ENCODE measurements at places on chromosomes 11 and 22.

DNA sequence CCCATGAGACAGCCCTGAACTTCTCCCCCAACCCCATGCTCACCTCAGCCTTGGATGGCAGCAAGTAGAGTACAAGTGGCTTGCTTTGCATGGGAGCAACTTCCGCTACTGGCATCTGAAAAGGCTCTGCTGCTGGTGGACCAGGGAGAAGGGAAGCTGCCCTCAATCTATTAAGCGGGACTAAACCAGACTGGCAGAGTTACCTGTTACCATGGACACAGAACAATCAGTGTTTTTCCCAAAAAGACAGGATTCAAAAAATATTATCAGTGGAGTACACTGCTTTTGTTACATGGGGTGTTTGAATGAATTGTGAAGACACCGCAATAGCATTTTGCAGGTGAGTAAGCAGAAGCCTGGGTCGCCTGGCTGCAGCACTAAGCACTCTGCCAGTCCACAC, 631.4 kb upstream of the B3GAT1 start:
- no peak for DNase-seq

GRCh38 chr11:85758026-85758425, 52.9 kb downstream of the SYTL2 start:
- DNase-seq: no peak

GRCh38 chr11:102837646-102838045, 5.8 kb downstream of the MMP3 start:
- DNase-seq: no peak

GRCh38 chr11:113831314-113831713, 44.1 kb downstream of the USP28 start:
- DNase-seq: no peak

DNA sequence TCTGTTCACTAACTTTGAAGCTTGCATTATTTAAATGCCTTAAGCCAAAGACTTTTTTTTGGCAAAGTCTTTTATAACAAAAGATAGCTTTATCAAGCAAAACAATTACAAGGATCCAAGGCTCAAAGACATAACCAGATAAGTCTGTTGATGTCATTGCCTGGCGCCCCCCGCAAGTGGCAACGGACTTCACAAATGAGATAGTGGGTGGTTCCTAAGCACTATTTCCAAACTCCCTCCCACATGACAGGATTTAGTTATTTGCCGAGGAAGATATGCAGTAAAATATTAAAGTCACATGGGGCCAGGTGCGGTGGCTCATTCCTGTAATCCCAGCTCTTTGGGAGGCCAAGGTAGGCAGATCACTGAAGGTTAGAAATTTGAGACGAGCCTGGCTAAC, 194.2 kb upstream of the DDI1 start:
- no peak for DNase-seq

GRCh38 chr11:34600339-34601084, 20.4 kb upstream of the EHF start:
- no peak for DNase-seq

DNA sequence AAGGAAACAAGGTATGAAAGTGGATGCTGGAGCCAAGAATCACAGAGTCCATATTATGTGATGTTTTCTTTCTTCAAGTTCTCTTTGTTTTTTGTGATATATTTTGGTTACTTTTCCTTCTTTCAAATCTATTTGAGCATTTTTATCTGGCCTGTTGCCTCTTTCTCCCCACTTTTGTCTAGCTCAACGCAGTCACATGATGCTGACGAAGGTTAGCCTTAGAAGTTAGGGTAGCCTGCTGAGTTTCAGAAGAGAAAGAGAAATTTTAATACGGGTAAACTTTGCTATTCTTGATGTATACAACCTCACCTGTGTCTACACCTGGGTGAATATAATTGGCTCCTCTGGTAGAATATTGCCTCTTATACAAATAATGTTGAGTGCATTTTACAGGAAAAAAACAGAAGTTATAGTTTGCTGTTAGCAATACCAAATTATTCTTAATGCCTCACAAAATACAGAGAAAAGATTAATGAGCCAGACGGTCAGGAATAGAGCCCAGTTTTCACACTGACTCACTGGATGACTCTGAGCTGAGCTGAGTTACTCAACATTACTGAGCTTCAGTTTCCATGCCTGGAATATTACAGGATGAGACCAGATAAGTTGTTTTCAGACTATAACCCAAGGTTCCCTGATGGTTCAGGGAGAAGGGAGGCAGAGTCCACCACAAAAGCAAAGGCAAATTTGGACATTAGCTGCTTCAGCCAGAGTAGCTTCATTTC, 161.6 kb upstream of the BDNF start:
- DNase-seq: no peak

- no peak for DNase-seq
These were observed 33.8 kb downstream of the RAB30 start for GRCh38 chr11:83037877-83038276.

- no peak for DNase-seq
These were observed 240.1 kb downstream of the ST3GAL4 start for GRCh38 chr11:126595560-126595959.

- no peak for DNase-seq
These were observed 8.4 kb downstream of the PPME1 start for GRCh38 chr11:74179234-74180052.

- DNase-seq: no peak
These were observed 44.1 kb upstream of the TPBGL start for GRCh38 chr11:75196426-75196825.

DNA sequence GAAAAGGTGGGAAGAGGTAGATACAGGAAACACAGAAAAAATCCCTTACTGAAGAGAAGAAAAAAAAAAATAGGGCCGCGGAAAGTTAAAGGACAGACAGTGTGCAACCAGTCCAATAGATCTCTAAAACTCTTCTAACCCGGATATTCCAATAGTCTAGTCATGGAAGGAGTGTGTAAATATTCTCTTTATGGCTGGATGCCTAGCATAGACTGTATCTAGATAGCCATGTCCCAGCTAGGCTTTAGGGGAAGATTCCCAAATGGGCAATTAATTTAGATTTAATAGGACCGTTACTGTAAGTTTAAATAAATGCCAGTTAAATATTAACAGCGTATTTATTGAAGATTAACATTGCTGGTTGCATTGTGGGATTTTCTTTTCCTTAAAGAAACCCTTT, 532.7 kb downstream of the NTM start:
- DNase-seq: no peak

DNA sequence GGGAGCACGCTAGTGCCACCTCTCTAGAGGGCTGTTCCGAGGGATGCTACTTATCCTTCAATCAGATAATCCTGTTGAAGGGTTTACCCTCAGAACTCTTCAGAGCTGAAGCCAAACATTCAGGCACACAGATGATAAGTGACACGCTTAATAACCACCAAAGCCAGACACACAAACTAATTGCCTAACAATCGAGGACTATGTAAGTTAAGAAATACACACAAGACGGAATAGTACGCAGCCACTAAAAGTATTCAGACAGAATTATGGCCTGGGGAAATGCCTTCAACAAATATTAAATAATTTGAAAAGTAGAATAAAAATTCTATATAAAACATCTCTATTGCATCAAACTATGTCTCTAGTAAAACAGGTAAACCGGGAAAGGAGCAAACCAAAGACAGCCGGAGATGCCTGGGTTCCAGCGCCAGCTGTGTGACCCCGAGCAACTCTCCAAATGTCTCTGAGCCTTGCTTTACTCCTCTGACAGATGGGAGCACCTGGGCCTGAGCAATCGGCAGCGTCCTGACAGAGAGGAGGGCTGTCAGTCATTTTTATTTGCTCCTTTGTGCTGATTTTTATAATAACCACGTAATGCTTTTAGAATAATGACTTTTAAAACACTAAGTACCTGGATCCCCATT, 11.3 kb downstream of the LRFN4 start:
- DNase-seq: no peak

GRCh38 chr11:120249279-120250262, 9.6 kb downstream of the POU2F3 start:
- no peak for DNase-seq

GRCh38 chr11:36565031-36565610, 2.7 kb upstream of the RAG1 start:
- DNase-seq: no peak

DNA sequence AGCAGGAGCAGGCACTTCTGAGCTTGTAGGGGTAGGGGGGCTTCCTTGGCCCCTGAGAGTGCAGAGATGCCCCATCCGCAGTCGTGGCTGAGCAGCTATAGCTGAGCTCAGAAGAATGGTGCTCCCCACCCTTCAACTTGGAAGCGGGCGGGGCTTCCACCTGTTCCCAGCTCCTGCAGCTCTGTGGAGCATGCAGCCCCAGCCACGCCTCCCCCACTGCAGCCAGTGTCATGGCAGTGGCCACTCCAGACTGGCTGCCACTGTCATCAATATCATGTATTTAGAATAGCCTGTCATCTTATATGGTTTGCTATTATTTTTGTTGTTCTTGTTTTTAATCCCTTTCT, 213.1 kb downstream of the LRRC4C start:
- no peak for DNase-seq

DNA sequence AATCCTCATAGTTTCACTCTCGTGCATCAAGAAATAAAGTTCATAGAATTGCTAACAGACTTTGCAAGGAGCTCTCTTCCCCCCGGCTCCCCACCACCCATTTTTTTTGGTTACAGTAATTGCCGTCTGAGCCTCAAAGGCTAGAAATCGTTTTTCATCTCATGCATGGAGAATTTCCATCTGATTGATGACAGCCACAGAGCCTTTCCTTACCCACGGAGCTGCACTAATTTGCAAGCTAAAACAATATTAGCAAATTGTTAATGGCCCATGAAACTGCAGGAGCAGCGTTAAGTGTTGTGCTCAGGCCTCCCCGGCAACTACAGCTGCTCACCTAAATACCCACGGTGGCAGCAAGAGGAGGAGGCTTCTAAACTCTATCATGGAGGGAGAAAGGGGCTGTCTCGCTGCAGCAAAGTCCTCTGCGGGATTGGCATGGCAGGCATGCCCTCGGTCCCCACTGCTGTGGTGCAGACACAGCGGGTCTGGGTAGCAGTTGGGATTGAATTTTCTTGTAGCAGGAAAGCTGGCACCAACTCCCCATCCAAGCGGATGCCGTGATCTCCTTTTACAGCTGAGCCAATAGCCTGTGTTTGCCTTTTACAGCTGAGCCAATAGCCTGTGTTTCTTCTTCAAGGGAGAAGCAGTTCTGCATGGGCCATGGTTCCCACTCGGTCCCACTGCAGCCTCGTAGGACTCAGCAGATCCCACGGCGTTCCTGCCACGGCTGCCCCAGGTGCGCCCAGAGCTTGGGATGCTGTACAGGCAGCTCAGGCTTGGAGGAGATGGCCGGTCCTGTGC, 412.3 kb downstream of the BRD1 start:
- no peak for DNase-seq

DNA sequence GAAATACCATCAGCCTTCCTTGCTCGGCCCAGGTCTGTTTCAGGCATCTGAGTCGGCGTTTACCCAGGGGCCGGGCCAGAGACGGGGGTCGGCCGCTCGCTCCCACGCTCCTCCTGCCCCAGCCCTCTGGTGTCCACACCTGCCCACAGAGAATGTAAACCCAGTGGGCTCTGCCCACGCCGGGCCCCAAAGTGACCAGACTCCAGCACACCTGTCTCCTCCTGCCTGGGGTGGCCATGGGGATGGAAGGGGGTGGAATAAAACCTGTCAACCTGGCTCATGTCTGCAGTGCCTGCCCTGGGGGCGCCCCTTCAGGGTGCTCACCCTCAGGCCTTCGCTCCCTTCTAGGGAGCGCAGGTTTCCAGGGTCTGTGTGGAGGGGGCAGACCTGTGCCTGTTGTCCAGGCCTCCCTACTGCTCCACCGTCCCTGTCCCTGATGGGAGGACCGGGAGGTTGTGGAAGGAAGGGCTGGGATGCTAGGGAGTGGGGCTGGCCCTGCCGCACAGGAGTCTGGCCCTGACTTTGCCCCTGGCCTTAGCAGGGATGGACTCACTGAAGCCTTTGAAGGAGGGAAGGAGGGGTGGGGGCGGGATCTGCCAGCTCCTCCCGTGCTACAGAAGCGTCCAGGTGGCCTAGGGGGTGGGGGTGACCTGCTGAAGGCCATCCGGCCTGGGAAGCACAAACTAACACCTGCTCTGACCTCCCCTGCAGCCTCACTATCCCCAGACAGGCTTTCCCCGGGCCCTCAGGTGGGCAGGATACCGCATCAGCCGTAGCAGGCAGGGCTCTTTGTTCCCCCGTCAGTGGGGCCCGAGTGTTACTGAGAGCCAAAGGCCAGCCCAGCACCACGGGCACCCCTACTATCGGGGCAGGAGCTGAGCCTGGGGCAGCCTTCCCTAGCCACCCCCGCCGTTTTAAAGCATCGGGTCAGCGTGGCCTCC, 14.7 kb upstream of the ARHGAP8 start:
- DNase-seq: no peak

GRCh38 chr11:69643646-69644045, 2.7 kb downstream of the CCND1 start:
- no peak for DNase-seq

DNA sequence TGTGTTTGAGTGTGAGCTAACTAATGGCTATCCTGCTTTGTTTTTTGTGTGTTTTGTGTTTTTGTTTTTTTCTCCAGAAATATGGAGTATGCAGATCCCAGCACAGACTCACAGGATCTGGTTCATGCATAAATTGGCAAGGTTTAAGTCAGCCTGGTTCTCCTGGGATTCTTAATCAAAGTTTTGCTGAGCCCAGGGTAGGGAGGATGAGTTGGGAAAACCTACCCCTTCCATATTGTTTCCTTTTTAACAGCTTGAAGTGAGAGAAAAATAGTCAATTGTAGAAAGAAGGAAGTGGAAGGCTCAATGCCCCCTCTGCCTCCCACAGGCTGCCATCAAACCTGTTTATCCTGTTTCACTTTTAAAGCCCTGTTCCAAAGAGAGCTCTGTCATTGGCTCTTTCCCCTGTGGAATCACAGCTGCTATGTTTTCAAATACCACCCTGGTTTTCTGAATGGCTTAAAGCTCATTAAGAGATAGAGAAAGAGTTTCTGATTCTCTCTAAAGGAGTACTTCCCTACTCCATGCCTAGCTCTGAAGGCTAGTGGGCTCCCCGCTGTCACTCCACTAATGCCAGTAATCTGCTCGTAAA, 23.4 kb upstream of the CADM1 start:
- no peak for DNase-seq

- DNase-seq: no peak
These were observed 85.0 kb downstream of the SCN3B start for GRCh38 chr11:123569393-123569792.

- no peak for DNase-seq
These were observed 416.1 kb downstream of the MN1 start for GRCh38 chr22:27385261-27385998.

- no peak for DNase-seq
These were observed 26.9 kb downstream of the TPST2 start for GRCh38 chr22:26563022-26563421.

- DNase-seq: no peak
These were observed 203.9 kb downstream of the FAM76B start for GRCh38 chr11:95585752-95586077.

- no peak for DNase-seq
These were observed 25.4 kb downstream of the CREB3L1 start for GRCh38 chr11:46302866-46303265.

DNA sequence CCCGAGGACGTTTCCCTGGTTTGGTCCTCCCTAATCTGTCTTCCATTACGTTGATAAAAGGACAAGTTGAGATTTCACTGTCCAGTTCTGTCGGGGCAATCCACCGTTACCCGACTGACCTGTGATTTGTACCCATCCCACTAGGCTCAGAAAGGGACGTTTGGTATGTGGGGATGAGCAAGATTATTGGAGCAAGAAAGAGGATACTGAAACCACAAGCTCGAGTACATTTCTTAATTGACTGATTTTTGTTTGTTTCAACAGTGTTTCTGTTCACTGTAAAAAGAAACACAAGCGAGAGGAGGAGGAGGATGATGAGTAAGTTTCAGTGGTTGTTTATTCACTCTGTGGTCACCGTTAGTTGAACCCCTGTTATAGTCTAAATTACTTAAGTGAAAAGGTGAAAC, 969 bp downstream of the CCDC117 start:
- DNase-seq: no peak

- no peak for DNase-seq
These were observed 80.6 kb upstream of the TIMP3 start for GRCh38 chr22:32720924-32721323.
